ENCODE measurements at places on chromosomes 5 and 9.

DNA sequence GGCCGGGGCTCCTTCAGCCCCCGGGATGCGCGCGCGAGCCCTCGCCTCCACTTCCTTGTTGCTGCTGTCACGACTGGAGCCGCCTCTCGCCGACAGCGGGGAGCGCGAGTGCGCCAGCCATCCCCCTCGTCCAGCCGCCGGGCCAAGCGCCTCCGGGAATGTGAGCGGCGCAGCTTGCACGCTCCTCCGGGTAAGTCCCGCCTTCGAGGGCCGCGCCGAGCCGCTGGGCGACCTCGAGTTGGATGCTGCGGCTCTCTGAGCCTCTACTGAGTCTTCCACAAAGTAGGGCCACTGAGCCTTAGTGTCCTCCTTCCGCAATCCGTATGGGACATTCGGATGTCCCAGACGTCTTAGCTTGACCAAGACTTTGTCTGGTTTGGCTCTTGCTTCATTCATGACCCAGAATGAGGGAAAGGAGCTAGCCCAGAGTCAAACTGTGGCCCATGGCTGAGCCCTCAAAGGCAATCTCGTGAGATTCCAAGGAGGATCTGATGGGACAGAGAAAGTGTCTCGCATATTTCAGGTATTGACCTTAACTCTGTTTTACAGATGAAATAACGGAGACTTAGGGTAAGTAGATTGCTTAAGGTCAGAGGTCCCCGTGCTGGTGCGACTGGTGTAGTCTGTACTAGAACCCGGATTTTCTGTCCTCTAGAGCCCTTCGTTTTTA, 586 bp downstream of the HMGXB3 start:
- DNase-seq: no peak

DNA sequence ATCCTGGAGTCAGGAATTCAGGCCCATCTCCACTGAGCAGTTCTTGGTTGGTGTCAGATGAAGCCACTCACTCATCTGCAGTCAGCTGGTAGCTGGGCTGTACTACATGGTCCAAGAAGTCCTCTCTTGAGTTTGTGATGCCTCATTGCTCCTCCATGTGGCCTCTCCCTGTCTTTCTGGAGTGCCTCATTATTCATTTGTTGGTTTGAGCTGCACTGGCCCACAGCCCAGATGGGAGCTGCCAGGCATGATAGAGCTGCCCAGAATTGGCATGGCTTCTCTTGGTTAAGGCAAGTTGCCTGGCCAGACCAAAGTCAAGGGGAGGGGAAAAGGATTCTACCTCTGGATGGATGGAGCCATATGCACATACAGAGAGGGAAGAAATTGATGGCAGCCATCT, 8.0 kb downstream of the PTCD2 start:
- peak; percentile 54 for DNase-seq

DNA sequence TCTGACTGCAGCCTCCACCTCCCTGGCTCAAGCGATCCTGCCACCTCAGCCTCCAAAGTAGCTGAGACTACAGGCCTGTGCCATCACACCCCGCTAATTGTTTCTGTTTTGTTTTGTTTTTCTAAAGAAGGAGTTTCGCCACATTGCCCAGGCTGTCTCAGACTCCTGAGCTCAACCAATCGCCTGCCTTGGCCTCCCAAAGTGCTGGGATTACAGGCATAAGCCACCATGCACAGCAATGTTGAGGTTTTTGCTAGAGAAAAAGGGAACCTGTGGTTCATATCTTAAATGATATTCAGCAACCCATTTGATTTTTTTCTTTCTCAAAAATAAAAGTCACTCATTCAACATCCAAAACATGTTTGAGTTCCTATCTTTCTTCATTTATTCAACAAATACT, 20.4 kb upstream of the DELE1 start:
- DNase-seq: no peak

- no peak for DNase-seq
Observed at GRCh38 chr9:68933434-68934328, 80.2 kb downstream of the PRKACG start.

DNA sequence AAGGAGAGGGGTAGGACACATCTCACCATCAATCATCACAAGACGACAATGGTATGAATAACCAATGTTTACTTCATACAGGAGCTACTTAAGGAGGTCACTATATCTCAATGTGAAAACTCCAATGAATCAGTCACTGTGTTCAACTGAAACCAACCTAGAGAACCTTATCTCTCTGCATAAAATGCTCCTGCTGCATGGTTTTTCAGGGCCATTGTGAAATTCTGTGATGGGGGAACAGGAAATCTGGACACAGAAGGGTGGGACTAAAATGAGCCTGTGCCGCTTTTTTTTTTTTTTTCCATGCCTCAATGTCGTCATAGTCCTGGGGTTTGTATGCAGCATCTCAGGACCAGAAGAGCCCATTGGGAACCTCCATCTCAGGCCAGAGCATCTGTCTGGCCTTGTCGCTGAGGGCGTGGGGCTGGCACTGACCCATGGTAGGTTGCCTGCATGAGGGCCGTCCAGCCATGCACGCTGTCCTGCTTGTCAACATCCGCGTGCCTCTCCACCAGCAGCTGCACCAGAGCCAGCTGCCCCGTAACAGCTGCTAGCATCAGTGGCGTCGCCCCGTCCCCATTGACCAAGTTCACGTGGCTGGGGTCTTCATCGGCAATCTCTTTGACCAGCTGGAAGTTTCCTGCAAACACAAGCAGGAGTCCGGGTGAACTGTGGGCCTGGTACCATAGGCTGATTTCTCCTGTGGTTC, 12.7 kb downstream of the ANKS6 start:
- DNase-seq: no peak

DNA sequence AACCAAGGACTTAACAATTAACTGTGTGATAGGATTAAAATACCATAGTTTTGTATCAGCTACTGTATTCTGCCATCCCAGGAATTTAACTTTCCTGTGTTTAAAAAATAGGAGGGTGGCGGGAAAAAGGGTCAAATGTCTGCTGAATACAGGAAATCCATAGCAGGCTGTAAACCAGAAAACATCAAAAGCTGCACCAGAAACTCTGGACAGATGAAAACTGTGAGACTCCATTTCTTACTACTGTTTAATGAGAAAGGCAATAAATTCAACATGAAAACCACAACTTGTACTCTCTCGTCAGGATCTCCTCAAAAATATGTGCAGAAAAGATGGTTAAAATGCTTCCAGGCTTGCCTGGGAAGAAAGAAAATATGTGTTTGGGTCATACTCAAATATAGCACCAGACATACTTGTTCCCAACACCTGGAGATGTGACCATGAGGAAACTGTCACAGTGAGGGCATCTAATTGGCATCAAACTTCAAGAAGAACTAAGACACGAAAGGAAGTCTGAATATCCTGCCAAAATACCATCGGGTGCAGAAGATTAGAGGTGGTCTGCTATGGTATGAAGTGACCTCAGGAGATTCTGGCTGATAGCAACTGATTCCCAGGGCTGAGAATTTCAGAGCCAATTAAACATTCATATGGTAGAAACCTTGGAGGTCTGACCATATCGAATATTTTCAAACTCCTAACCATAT, 164.7 kb upstream of the TARS1 start:
- peak; percentile 86 for DNase-seq

GRCh38 chr5:115070737-115071136, 99.0 kb downstream of the TRIM36 start:
- no peak for DNase-seq

- peak; percentile 86 for DNase-seq
Observed at GRCh38 chr5:173498286-173498685, 118.2 kb downstream of the BOD1 start.

GRCh38 chr5:139869042-139869790, 73.6 kb downstream of the PSD2 start:
- DNase-seq: no peak

GRCh38 chr5:84535281-84535680, 150.6 kb upstream of the EDIL3 start:
- no peak for DNase-seq

- DNase-seq: no peak
Observed at GRCh38 chr5:42516282-42517042, 93.2 kb downstream of the GHR start.

GRCh38 chr5:73826301-73827105, 200.5 kb downstream of the ARHGEF28 start:
- peak; percentile 64 for DNase-seq
